Articular chondrocyte of knee joint (primary cell): ENCODE measurements at places on chromosomes 13 and 19. TPM values are rescaled to one million over a fixed set of nuclear protein-coding genes. Genes with fewer than 3 reads are reported as not detected.

RASGRP4 gene
- total RNA-seq: not detected in 2 replicates

ZBTB45 gene
- total RNA-seq: 5.5 and 5.9 TPM in 2 replicates

INTS6 gene
- 47.2 and 56.0 TPM in 2 replicates for total RNA-seq

KLF1 gene
- not detected in 2 replicates for total RNA-seq

CYP2A7 gene
- total RNA-seq: not detected in 2 replicates

CPT1C gene
- total RNA-seq: 16.8 and 21.6 TPM in 2 replicates

TCF3 gene
- total RNA-seq: 37.9 and 41.0 TPM in 2 replicates

RNF17 gene
- total RNA-seq: 0.43 TPM in 1 of 2 replicates, not detected in the other

OR4F17 gene
- total RNA-seq: not detected in 2 replicates

KIR3DL2 gene
- total RNA-seq: not detected in 2 replicates

TSHZ3 gene
- 5.7 and 6.1 TPM in 2 replicates for total RNA-seq

REEP6 gene
- total RNA-seq: 1.3 and 1.4 TPM in 2 replicates

ZFP14 gene
- total RNA-seq: 5.0 and 7.1 TPM in 2 replicates

SHFL gene
- total RNA-seq: 22.0 and 24.5 TPM in 2 replicates

GARIN5B gene
- not detected in 2 replicates for total RNA-seq

GNG7 gene
- 0.76 and 0.78 TPM in 2 replicates for total RNA-seq

KRTDAP gene
- total RNA-seq: not detected in 2 replicates

ZNF154 gene
- 4.2 and 6.6 TPM in 2 replicates for total RNA-seq

ZNF536 gene
- total RNA-seq: not detected in 2 replicates

PTH2 gene
- total RNA-seq: not detected in 2 replicates

LHB gene
- not detected in 2 replicates for total RNA-seq

PRTN3 gene
- not detected in 2 replicates for total RNA-seq

HIPK4 gene
- 0.32 and 0.39 TPM in 2 replicates for total RNA-seq

F7 gene
- not detected in 2 replicates for total RNA-seq

SMARCA4 gene
- 48.2 and 53.7 TPM in 2 replicates for total RNA-seq

ZNF723 gene
- not detected in 2 replicates for total RNA-seq

PLIN3 gene
- 265 and 328 TPM in 2 replicates for total RNA-seq

PSMD8 gene
- 201 and 242 TPM in 2 replicates for total RNA-seq

ZNF724 gene
- total RNA-seq: 6.4 and 10.9 TPM in 2 replicates

ATG4D gene
- total RNA-seq: 6.1 and 7.0 TPM in 2 replicates

KL gene
- total RNA-seq: 0.11 and 0.13 TPM in 2 replicates

JSRP1 gene
- total RNA-seq: not detected in 2 replicates

ZNF136 gene
- total RNA-seq: 8.4 and 12.1 TPM in 2 replicates

SLC46A3 gene
- total RNA-seq: 2.1 and 4.9 TPM in 2 replicates

TNNT1 gene
- 1.9 and 7.8 TPM in 2 replicates for total RNA-seq
